ENCODE measurements at places on chromosomes 1 and 21.
A peak's percentile ranks its signal among the peaks of the same experiment; 100 is the strongest.

GRCh38 chr1:37453647-37454046 is 20.7 kb upstream of the ZC3H12A start:
- peak; percentile 25 for DNase-seq

DNA sequence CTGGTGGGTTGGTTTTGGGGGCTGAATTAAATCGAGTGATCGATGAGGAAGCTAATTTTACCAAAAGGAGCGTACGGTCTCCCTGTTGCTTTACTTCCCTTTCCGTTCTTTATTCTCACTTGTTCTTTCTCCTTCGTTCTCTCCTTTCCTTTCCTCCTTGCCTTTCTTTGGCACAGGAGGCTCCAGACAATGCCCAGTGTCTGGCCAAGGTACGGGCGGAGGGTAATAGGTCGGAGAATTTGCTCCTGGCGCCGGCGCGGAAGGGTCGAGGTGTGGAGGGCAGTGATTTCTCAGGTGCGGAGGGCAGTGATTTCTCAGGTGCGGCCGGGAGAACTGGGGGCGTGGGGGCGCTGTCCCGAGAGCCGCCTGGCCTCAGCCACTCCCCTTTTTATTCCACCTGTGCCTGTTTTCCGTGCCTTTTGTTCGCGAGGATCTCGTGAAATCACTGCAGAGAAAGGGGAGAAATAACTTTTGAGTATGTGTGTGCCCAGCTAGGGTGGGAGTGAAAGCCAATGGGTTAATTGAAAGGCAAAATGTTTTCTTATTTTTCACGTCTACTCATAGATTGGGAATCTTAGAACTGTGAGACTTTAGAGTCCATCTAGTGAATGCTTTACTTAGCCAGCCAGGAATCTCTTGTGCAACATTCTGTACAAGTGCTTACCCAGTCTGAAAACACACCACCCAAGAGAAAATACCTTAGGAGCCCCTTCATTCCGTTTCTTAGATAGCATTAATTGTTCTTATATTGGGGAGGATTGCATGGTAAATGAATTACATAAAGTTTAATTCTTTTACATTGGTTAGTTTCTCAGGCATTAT is 1.3 kb downstream of the FNBP1L start:
- DNase-seq = peak; percentile 47

DNA sequence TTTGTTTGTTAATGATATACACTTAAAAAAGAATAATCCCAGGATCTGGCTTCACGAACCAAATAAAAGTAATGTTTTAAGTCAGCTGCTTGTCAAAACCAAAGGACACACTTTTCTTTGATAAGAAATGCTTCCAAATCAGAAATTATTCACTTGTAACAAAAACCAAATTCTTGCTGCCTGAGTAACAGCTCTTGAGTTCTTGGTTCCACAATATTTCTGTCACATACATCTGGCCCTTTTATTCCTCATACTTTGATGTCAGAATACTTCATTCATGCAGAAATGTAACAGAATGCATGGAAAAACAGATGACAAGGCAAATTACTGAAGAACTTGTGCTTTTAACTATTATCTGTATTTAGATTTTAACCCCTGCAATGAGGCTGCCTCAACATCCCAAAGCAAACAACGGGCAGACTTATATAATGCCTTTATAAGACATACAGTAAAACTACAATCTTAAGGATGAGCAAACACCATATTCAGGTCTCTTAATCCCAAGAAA is 1.5 kb downstream of the VAMP4 start:
- peak; percentile 21 for DNase-seq

DNA sequence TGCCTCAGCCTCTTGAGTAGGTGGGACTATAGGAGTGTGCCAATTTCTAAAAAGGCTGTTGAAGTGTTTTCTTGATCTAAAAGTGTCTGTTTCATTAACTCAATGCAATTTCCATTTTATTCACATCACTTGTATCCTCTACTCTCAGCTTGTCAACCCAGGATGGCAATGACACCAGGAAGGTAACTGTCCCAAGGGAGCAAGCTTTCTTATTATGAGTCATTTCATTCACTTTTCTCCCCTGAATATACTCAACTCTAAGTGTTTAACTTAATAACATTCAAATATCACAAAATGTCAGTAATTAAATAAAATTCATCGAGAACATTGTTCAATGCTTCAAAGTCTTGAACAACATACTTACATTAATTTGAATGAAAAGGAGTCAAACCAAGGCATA is 22.9 kb upstream of the GFI1 start:
- DNase-seq = no peak

DNA sequence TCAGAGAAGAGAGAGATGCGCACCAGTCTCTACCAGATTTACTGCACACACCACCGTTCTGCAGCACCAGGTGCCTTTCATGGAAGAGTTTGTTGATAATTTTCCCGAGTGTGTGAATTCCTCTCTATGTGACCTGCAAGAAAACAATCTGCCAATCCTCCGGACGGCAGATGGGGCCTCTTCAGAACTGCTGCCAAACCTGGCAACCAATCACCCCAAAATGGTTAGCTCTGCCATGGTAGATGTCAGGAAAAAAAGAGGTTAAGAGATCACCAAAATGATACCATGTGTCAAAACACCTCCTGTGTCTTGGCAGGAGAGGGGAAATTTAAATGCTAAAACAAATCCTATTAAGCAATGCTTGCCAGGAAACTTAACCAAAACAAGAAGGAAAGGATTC is 96.5 kb downstream of the DAB1 start:
- DNase-seq = no peak

DNA sequence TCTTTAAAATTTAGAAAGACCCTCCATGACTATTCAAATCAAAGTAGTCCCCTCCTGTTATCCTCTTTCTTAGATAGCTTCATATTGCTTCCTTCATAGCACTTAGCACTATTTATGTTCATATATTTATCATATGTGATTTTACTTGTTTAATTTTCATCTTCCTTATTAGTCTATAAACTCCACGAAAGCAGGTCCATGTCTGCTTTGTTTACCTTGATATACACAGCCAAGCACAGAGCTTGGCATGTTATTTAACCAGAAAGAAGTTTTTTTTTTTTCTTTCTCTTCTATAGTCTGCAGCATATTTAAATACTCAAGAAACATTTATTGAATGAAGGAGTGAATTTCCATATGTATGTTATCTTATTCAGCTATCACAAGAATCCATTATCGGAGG is 36.0 kb downstream of the SCP2 start:
- DNase-seq = no peak

DNA sequence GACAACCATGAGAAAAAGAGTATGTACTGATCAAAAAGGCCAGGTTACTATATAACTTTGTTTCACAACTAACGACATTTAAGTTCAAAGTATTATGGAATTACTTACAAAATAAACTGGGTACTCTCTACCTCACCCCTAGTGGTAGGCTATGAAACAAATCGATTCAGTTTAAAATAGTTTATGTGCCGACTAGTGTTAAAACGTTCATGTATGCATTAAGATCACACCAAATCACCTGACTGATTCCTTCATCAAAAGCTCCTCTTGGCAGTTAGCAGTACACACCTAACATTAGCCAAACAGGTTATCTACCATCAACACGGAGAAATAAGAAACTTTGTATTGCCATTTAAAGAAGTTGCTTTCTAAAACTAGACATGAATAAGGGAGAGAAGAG is 137.1 kb downstream of the AKT3 start:
- DNase-seq = no peak

DNA sequence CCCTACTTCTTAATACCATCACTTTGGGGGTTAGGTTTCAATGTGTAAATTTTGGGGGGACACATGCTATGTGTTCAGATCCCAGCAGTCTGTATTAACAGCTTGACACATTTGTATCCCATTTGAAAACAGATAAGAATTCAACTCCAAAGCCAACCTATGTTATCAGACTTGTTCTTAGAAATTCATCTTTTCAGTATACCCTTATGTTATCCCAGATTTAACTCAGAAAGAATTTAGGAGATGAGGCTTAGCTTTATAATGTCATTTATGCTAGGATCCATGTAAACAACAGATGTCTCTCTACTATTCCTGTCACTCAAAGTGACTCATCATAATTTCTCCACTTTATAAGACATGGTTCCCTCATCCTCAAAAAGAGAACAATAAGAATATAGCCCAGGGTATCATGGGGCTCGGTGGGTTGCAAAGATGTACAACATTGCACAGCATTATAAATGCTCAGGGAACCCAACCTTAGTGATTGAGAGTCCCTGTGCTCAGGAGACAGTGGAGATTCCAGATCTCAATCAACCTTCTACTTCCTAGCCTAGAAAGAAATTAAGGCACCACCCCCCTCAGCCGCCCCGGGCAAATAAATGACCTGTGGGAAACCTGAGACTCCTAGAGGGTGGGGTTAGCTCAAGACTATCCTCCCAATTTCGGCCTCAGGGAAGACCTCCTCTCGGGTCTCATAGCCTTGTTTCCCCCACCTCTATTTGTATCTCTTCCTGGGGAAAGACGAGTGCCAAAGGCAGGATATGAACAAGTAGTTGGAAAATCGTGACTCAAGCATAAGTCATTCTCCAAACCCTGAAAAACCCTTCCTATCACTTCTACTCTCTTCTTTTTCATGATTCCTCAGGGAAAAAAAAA is 265.1 kb upstream of the CAMK1G start:
- peak; percentile 61 for DNase-seq

- DNase-seq = no peak
These were observed 3.0 kb downstream of the SLC27A3 start for GRCh38 chr1:153778051-153778823.

DNA sequence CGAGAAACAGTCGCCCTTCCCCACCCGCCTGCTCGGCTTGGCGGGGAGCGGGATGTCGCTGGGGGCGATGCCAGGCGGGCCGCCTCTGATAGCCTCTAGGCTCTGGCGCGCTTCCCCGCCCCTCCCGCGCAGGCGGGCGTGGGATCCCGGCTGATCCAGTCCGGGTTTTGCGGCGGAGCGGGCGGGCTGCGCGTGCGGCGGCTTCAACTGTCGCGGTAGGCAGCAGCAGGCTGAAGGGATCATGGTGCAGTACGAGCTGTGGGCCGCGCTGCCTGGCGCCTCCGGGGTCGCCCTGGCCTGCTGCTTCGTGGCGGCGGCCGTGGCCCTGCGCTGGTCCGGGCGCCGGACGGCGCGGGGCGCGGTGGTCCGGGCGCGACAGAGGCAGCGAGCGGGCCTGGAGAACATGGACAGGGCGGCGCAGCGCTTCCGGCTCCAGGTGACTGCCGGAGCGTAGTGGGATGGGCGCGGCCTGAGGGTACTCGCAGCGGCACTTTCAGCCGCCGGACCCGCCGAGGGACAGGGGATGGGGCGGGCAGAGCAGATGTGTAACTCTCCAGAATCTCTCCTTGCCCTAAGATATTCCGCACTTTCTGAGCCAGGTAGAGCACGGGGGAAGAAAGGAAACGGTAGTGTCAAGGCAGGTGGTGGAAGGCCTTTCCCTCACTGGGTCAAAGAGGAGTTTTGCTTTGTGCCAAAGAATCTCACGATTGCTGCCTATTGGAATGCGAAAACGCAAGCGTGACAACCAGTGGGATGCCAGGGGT is at the start of gene FAAH:
Gene FAAH, plus strand, starts transcription at position 210 of the 764 bp plus-strand sequence. Its CDS starts 32 bp downstream, at position 242.
- DNase-seq = peak; percentile 35

DNA sequence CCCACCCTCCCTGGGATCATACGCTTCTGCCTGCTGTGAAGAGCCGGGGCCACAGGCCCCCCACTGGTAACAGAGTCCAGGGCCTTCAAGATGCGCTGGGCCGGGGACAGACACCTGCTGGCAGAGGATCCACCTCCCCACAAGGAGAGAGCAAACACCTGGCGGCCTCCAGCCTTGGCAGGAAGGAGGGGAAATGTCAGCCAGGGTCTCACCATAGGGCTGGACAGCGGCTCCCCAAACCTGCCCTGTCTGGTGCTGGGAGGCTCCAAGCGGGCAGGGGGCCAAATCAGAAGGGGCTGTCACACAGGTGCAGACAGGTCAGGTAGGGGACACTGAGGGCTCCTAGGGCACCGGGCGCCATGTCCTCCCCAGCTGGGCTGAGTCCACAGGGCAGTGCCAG is 58.9 kb downstream of the KCNAB2 start:
- no peak for DNase-seq

DNA sequence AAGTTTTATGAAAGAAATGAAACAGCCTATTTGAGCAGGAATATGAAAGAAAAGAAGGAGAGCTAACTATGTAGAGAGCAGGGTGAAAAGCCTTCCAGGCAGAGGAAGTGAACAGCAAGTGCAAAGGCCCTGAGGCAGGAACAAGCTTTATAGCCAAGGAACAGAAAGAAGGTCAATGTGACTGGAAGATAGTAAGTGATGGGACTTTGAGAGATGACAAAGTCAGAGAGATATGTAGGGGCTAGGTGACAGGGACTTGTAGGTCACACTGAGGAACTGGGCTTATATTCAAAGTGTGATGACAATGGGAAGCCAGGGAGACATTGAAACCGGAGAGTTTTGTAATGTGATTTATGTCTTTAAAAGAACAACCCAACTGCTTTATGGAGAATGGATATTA is 18.9 kb downstream of the PRRX1 start:
- no peak for DNase-seq

- no peak for DNase-seq
These were observed 7.0 kb downstream of the KRTAP15-1 start for GRCh38 chr21:30447056-30447455.

GRCh38 chr1:162732566-162733335 is 57.8 kb upstream of the HSD17B7 start:
- no peak for DNase-seq

DNA sequence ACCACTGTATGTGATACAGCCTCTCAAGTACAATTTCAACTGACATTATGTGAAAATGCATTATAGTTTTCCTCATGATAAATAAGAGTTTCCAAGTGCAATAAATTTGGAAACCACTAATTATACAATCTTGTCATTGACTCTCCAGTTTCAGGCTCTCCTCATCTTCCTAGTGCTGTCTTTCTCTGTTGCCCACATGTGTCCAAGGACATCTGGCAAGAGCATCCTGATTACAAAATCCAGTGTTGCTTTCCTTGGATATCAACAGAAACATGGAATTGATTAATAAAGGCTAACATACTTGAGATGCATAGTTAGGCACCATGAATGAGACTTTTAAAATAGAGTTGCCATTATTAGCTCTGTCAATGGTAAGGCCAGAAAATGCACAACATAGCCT is 15.6 kb upstream of the MAP10 start:
- no peak for DNase-seq

- DNase-seq = peak; percentile 27
These were observed 412.4 kb downstream of the DISC1 start for GRCh38 chr1:232038706-232039677.

GRCh38 chr21:46020581-46020980 is 39.0 kb downstream of the COL6A1 start:
- no peak for DNase-seq

DNA sequence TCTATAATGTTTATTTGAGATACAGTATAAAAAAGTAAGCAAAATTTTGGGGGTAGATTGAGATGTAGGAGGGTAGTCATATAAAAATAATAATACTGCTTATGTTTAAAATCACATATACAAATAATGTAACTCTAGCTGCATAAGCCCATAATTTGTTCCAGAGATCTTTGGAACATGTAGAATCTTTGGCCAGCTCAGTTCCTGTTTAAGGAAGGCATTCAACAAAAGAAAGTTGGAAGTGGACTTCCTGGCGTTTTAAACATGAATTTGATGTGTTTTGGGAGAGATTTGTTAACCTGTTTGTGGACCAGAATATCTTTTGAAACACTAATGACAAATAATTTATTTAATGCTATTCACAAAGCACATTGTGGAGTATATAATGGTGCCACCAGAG is 27.7 kb downstream of the GIPC2 start:
- no peak for DNase-seq

GRCh38 chr1:111821121-111821745 is 65.5 kb downstream of the DDX20 start:
- DNase-seq = no peak

All from EL (cell line).